ENCODE measurements at places on chromosomes 3 and 15.

DNA sequence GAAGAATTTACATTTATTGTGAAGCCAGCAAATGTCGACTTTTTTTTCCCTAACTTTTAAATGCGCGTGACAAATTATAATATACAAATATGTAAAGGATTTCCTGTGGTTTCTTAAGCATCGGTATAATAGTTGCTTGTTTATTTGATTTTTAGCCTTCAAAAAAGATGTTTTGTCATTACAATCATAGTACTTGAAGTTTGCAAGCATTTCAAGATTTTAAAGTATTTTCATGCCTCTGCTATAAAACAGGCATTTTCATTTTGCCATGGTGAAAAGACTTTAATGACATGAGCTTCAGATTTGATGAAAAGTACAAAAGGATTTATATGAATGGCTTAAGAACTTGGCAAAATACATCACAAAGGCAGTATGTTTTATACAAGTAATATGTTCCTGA, 9.4 kb upstream of the P2RY12 start:
- no peak for DNase-seq

DNA sequence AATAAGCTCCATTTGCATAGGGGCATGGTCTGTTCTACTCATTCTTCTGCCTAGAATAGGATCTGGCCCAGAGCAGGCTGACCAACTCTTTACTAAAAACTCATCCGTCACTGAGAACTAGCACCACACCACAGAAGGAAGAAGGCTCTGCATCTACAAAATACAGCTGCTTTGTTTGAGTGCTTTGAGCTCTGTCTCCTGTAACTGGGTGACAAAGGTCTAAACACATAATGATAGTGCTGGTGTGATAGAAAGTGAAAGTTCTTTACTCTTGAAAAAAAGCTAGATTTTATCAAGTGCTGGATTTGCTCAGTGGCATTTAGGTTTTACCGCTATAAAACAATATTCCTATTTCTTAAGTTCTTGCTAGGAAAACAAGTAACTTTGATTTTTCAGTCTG, 140.7 kb downstream of the FHIT start:
- DNase-seq = no peak

- no peak for DNase-seq
Observed at GRCh38 chr15:71559616-71560015, 250.7 kb upstream of the NR2E3 start.

DNA sequence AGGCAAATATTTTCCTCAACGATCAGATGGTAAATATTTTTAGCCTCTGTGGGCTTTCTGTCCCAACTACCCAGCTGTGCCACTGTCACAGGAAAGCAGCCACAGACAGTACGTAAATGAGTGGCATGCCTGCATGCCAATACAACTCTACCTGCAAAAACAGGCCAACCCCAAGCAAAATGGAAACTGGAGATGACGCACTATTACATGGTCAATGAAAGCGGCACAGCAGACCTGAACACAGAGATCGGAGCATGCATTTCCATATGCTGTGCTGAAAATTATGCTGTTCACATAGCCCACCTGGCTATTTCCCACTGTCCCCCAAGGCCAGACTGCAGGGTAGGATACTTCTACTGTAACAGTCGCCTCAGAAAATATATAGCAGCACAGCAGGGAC, 57.8 kb downstream of the HERC2 start:
- DNase-seq = no peak

GRCh38 chr3:187265461-187265955, 26.0 kb downstream of the MASP1 start:
- no peak for DNase-seq

- DNase-seq = no peak
Observed at GRCh38 chr3:193665370-193665989, 72.5 kb downstream of the OPA1 start.

- no peak for DNase-seq
Observed at GRCh38 chr3:71551311-71551919, 32.1 kb downstream of the FOXP1 start.

GRCh38 chr3:50139718-50140423, 15.3 kb upstream of the SEMA3F start:
- no peak for DNase-seq

DNA sequence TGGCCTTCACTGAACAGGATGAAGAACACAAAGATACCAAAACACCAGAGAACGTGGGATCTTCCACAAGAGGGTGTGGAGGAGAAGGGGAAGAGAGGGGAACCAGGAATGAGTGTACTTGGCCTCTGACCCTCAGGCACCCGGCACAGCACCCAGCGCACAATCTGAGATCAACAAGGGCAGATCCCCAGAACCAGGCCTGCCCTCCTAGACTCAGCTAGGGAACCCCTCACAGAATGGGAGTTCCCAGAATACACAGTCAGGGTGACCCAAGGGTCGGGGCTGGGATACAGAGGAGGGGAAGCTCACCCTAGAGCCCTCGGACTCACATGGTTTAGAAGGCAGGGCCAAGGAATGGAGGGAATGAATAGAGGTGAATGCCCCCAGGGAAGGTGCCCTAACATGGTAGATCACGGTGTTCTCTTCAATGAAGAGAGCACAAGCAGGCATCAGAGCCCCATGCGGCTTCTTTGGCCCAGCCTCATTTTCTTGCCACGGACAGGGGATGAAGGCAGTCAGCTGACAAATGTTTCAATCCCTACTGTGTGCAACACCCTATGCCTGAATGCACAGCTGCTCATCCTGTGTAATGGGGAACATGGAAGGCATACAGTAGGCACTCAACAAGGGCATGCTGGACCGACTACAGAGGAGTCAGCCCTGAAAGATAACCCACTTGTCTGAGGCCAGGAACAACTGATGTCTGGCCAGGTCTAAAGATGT, 13.1 kb downstream of the BMF start:
- no peak for DNase-seq

DNA sequence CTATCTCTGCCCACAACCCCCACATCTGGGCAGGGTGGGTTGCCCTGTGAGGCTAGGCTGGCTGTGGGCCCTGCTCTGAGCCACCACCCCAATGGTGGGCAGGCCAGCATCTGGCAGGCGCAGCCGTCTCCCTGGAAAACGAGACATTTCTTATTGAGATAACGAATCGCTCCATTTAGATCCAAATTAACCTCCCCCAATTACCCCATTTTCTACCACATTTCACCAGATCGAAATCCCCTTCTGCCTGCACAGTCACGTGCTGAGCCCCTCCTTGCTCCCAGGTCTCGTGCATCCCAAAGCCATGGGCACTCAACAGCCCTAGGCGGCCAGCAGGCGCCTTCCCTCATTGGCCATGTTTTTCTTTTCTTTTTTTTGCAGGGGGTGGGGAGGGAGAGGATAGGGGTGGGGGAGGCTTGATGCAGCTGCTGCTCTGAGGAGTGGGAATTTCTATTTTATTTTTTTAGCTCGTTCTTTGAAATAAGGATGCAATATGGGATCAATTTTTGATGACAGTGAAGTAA, 53.0 kb upstream of the TMEM115 start:
- DNase-seq = no peak

DNA sequence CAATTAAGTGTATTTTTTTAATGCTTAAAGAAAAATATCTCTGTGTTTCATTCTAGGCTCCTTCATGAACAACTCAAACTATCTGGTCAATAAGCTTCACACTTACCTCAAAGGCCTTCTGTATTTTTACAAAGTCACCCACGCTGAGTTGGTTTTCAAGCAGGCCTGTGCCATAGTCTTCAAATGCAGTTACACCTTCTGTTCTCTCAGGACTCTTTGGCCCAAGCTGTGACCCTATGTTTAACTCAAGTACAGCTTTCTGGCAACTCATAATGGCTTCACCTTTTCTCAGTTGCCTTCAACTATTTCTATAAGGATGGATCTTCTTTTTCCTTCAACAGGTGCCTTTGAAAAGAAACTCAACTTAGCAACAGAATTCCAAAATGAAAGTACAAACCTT, 587 bp downstream of the WDR49 start:
- no peak for DNase-seq

- no peak for DNase-seq
Observed at GRCh38 chr15:59280855-59281254, 74.2 kb downstream of the LDHAL6B start.
